ENCODE measurements at places on chromosomes 16 and 17.

DNA sequence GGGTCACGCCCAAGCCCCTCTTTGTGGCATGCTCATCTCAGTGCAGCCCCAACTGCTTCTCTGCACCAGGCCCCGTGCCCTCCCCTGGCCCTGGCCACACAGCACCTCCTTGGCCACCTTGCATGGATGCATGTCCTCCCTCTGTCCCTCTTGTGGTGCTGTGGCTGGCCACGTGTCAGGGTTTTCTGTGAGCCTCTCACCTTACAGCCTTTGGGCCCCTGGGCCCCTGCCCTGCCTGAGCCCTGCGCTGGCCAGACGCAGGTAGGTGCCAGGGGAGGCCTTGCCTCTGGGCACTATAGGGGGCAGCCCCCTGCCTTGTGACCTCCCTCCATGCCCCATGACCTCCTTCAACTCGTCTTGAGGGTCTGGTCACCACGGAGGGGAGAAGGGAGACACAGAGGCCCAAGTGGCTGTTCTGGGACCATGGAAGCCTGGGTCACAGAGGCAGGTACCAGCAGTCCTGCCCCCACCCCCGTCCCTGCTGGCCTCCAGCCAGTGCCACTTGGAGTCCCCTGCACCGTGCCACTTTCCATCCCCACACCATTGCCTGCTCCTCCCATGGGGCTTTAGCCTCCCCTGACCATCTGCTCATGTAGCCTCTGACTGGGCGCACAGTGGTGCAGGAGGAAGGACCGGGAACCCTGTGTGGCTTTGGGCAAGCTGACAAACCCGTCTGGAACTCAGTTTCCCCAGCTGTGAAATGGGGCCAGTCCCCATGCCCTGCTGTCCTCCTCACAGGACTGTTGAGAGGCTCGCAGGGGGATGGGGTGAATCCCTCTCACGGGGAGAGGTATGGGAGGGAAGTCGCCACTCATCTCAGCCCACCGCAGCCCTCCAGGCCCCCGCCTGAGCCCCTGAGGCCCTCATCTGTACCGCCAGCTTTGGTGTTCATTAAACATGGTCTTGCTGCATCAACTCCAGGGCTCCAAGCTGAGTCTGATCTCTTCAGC lies 11.5 kb upstream of the ATP6V0C start:
- DNase-seq = no peak

GRCh38 chr17:79473876-79474440 lies 136.9 kb downstream of the RBFOX3 start:
- DNase-seq = no peak

- no peak for DNase-seq
These were observed 692 bp upstream of the KCNJ16 start for GRCh38 chr17:70074236-70074830.

DNA sequence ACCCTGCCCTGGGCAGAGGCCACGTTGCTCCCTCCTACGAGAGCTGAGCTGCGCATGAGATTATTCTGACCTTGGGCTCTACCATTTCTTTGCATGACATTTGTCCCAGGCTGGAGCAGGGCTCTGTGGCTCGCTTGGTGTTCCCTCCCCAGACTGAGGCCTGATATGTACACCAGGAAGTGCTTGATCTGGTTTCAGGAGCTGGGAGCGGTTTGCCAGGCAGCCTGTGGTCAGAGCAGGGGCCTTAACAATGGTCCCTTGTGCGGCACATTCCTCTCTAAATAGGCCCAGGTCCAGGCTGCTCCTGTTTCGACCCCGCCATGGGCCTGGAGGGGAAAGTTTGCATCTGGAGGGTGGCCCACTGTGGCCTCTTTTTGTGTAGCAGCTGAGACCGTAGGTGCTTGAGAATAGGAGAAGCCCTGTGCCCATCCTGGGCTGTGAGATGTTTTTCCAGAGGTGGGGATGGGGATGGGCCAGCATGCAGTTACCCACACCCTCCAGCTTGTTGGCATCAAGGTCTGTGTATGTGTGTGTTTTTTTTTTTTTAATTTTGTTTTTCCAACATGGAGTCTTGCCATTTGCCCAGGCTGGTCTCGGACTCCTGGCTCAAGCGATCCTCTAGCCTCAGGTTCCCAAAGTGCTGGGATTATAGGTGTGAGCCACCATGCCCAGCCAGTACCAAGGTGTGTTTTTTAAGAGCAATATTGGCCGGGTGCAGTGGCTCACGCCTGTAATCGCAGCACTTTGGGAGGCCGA lies 253.9 kb downstream of the SEC14L1 start:
- no peak for DNase-seq

- no peak for DNase-seq
These were observed 3.0 kb upstream of the PIPOX start for GRCh38 chr17:29039764-29040598.

GRCh38 chr17:34252444-34253138 lies 2.5 kb upstream of the CCL2 start:
- DNase-seq = peak; percentile 60

DNA sequence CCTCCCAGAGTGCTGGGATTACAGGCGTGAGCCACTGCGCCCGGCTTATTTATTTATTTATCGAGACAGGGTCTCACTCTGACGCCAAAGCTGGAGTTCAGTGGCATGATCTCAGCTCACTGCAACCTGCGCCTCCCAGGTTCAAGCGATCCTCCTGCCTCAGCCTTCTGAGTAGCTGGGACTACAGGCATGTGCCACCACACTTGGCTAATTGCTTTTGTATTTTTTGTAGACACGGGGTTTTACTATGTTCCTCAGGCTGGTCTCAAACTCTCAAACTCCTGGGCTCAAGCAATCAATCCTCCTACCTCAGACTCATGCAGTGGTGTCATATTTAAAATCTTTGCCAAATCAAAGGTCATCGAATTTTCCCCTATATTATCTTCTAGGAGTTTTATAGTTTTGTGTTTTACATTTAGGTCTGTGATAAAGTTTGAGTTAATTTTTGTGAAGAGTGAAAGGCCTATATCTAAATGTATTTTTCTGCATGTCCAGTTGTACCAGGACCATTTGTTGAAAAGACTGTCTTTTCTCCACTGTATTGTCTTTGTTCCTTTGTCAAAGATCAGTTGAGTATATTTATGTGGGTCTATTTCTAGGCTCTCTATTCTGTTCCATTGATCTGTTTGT lies 47.1 kb downstream of the NACA2 start:
- no peak for DNase-seq

DNA sequence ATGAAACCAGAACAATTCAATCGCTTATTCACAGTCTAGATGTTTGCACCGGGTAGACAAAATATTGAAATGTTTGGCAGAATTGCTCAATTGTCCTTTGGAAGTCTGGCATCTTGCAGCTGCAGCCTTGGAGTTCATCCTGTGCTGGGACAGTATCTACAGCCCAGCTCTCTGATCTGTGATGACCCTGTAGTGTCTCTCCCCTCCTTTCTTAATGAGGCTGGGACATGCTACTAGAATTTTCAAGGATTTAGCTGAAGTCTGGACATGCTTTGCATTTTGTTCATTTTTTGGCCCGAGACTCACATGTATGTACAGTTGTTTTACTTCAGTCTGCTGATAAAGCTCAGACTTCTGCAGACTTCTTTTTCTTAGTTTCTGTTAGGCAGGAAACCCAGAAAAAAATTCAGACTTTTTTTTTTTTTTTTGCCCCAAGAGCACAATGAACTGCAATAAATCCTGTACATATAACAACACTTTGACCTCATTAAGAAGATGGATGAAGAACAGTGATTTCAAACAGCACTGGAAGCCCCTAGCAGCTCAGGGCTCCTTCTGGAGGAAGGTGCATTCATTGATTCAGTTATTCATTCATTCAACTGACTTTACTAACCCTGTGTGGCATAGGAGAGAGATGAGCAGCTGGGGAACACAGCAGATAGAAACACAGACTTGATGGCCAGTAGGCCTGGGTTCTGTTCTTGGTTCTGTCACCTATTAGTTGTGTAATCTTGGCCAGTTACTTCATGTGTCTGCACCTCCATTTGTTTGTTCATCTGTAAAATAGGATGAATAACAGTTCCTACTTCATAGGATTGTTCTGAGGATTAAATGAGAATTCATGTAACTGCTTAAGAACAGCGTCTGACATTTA lies 210.0 kb downstream of the MAP2K4 start:
- DNase-seq = no peak

DNA sequence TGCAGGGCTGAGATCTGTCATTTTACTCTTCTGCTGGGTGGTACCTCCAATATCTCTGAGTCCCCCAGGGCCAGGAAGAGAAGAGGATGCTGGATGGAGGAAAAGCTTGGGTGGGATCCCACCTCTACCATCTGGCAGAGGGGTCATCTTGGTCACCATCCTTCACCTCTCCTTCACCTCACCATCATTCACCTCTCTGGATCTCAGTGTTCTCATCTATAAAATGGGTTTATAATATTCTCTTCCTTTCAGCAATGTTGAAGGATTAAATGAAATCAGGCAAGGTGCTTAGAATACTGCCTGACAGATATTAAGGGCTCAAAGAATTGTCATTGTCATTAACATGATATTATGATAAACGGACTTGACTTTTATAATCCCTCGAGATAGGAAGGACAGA lies 195.8 kb downstream of the SNX29 start:
- no peak for DNase-seq

DNA sequence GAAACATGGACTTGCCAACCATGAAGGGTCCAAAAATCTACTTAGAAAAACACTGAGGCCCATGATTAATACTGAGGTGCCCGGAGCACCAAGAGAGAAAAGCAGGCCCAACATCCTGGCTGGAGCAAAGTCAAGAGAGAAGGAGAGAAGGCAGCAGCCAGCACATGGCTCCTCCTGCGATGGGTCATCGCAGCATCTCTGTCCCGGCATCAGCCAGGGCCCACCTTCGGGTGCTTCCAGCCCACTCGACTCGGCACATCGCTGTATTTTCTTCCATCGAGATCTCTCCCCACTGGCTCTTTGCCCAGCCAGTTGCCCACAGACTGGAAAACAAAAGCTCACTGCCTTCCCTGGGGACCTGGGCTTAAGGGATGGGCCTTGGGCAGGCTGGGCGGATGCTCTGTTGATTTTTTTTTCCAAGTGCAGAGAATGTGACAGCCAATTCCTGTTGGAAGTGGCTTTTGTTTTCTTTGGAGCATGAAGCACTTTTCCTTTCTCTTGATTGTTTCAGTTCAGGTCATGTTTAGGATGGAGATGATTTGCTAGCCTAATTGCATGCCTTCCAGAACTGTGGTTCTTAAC lies 58.1 kb downstream of the CYB5B start:
- peak; percentile 15 for DNase-seq

GRCh38 chr17:62703261-62703775 lies 75.8 kb downstream of the MRC2 start:
- DNase-seq = no peak

DNA sequence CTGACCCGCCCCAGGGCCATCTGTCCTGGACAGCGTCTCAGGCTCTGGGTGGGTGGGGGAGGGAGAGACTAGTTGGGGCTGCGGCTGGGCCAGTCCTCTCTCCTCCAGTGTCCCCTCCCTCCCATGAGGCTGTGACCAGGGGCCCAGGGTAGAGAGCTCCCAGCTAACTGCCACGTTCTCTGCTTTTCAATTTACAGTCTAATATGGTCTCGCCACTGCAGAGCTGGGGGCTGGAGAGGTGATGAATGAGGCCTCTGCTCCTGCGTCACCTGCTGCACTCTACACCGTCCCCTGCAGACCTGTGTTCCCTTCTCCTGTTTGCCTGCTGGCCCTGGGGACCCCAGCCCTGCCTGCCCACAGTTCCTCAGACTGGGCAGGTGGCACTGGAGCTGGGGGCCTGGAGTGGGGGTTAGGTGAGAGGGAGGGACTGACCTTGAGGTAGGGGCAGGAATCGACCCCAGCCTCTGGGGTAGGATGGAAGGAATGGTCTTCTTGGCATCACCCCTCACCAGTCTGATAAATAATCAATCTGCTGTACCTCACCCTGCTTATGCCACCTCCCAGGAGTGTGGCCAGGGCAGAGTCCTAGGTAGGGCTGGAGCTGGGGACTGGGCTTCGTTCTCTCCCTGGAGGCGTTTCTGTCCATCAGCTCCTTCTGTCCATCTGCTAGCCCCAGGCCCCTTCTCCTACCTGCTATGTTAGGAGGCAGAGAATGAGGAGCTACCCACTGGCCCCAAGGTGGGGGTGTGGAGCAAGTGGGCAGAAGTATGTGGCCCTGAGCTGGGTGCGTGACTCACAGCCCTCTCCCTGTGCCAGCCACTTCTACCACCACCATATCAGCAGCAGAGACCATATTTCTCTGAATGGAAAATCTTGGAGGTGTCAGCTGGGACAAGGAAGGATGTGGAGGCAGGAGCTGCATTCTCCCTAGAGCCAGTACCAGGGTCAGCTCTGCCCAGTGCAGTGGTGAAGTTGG lies 12.9 kb downstream of the SEZ6 start:
- DNase-seq = no peak

DNA sequence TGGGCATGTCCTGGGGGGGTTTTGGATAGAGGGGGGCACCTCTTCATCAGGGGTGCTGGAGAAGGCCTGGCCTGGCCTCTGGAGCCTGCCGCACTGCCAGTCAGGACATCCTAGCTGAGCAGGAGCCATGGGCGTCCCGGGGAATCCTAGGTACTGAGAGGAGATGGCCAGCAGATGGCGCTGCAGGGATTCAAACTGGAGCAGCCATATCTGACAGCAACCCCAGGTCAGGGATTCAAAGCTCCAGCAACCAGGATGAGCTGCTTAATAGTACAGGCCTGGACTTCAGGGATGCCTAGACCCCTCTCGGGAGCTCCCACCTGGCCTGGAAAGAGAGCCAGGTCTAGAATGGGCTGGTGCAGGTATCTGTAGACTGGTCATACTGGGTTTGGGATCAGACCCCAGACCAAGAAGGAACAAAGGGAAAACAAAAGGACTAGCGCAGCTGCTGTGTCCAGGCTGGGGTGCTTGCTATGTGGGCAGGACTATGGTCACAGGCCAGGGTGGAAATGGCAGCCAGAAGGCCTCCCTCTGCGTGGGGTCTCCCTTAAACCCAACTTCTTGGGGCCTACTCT lies 306.9 kb upstream of the RBFOX1 start:
- DNase-seq = peak; percentile 61

DNA sequence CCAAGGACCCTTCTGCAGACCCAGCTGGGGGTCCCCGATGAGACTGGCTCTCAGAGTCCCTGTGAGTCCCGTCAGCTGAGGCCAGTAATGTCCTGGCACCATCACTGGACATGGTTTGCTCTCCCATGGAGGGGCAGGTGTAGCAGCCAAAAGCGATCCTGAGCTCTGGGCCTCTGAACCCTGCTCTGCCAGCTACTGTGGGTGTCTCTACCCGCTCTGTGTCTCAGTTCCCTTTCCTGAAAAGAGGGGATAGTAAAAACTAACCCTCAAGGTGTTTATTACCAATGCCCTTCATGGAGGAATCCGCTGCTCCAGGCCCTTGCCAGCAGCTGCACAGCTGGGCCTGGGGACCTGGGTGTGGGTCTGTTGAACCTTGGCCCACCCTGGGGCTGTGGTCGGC lies 8.8 kb downstream of the TUBB3 start:
- DNase-seq = no peak

All from substantia nigra (tissue), 51 donors.